ENCODE measurements at places on chromosomes 13 and 19. TPM values are rescaled to one million over a fixed set of nuclear protein-coding genes. Genes with fewer than 3 reads are reported as not detected.

Gene ERICH6B
- total RNA-seq = not detected

Gene CRLF1
- total RNA-seq = not detected

Gene RGCC
- 76.0 TPM for total RNA-seq

Gene HIF3A
- not detected for total RNA-seq

Gene SCN1B
- 1.7 TPM for total RNA-seq

Gene SLC7A9
- total RNA-seq = not detected

Gene EPSTI1
- 18.7 TPM for total RNA-seq

Gene SPRY2
- 0.91 TPM for total RNA-seq

Gene CEBPA
- not detected for total RNA-seq

Gene SELENOV
- not detected for total RNA-seq

Gene POLR1D
- 159 TPM for total RNA-seq

Gene ZNF471
- 1.1 TPM for total RNA-seq

Gene RFPL4A
- total RNA-seq = not detected

Gene SIGLEC12
- total RNA-seq = 1.4 TPM

Gene CBLC
- total RNA-seq = not detected

Measured in activated naive CD4-positive, alpha-beta T cell treated with anti-CD3 and anti-CD28 coated beads, Interleukin-2, amount 50 U/mL, for 72 hours (primary cell).